Left cardiac atrium (tissue), 4 donors: ENCODE measurements at places on chromosomes 11 and 22. TPM values are rescaled to one million over a fixed set of nuclear protein-coding genes. Genes with fewer than 3 reads are reported as not detected.

- DNase-seq: no peak
Measured at GRCh38 chr11:6253197-6253596, 6.4 kb upstream of the CCKBR start.

DNA sequence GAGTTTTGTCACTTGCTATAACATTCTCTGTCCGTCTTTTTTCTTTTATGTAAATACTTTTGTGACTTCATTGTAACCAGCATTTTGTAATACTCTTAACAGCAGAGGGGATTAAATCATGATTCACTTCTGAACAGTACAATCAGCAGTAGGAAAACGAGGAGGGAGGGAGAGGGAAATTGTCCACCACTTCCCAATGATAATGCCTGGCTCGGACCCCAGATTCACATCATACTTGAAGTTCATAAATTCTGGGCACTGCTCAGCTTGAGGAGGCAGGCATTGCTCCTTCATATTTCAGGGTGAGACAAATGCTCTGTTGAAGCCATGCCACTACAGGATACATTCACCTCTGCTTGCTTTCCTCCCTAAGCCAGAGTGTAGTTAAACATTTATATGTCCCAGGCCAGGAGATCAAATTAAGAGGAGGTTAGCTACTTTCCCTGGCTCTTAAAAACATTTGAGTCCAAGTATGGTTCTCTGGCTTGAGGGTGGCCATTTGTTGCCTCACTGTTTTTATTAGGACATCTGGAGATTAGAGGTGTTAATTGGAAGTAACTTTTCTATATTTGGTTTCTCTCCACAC, 129.0 kb upstream of the LDLRAD3 start:
- peak; percentile 52 for DNase-seq

DNA sequence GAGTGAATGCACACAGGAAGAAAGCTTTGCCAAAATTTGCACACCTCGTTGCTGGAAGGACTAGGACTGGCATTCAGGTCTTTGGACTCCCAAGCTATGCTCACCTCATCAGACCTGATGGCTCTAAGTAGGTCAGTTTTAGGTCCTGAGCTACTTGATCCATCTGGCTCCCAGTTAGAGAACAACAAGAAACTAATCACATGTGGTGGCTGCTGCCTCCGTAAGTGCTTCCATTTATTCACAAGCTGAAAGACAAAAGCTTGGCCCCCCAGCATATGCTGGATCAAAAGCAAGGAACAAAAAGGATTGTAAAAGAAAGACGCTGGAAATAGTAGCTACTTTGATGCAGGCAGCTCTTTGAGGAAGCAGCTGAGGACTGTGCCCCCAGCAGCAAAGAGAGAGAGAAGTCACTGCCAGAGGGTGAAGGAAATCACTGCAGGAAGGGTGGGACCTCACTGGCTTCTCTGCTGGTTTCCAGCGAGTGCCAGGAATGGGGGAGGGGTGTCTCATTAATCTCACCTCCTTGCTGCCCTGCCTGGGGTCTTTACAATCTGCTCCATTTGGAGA, 268.9 kb downstream of the KIRREL3 start:
- DNase-seq: no peak

Gene MMP1
- 0.21 TPM for total RNA-seq

Gene OR2D2
- not detected for total RNA-seq
